ENCODE measurements at places on chromosomes 2 and 18. TPM values are rescaled to one million over a fixed set of nuclear protein-coding genes. Genes with fewer than 3 reads are reported as not detected.
A peak's percentile ranks its signal among the peaks of the same experiment; 100 is the strongest.

DNA sequence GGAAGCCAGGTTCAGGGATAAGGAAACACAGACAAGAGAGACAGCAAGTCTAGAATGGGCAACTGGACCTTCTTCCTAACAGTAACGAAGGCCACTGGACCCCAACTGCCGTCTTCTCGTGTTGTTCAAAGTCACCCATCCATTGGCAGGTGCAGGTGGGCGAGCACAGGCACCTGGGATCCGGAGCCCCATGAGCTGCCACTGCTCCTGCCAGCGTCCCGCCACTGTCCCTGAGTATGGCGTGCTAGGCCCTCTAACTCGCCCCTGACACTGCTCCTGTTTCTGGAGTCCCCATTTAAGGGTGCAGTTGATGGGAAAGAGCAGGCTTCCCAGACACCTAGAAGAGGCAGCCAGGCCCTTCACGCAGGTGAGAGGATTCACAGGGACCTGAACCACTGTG, 48.0 kb downstream of the NDUFA10 start:
- H3K4me1 ChIP-seq: no peaks in the 10 kb centered on the region
- no peak overlapping the region for H3K4me3 ChIP-seq
- H3K27me3 ChIP-seq: no peaks in the 10 kb centered on the region
- H3K36me3 ChIP-seq: peaks cover 59% of the 10 kb centered on the region
- H3K27ac ChIP-seq: no peak overlapping the region

DNA sequence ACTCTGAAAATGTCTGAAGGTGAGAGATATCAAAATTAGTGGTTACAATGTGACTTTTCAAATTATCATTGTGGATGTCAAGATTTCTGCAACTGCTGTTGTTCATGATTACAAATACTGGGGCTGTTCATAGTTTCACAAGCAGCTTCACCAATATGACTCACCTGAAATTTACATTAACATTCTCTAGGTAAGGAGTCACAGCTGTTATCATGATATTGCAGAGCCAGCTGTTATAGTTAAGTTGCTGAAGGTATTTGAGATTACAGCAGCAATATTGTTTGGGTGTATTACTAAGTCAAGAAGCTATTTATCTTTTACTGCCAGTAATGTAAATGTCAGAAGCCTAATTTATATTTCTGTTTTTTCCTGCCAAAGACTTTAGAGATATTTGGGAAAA, 140.0 kb downstream of the MC4R start:
- no peaks in the 10 kb centered on the region for H3K4me1 ChIP-seq
- no peak overlapping the region for H3K4me3 ChIP-seq
- H3K27me3 ChIP-seq: no peaks in the 10 kb centered on the region

DNA sequence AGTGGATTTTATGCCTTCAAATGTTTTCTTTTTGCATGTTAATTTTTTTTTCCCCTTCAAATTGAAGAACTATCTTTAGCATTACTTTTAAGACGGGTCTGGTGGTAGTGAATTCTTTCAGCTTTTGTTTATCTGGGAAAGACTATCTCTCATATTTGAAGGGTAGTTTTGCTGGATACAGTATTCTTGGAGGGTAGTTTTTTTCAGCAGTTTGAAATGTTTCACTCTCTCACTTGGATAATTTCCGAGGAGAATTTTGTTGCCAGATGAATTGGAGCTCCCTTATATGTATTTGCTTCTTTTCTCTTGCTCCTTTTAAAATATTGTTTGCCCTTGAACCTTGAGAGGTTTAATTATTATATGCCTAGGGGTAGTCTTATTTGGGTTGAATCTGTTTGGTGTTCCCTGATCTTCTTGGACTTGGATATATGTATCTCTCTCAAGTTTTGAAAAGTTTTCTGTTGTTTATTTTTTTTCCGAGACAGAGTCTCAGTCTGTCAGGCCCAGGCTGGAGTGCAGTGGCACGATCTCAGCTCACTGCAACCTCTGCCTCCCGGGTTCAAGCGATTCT, 15.5 kb downstream of the TTLL4 start:
- H3K36me3 ChIP-seq: no peaks in the 10 kb centered on the region
- H3K4me3 ChIP-seq: no peak overlapping the region

DNA sequence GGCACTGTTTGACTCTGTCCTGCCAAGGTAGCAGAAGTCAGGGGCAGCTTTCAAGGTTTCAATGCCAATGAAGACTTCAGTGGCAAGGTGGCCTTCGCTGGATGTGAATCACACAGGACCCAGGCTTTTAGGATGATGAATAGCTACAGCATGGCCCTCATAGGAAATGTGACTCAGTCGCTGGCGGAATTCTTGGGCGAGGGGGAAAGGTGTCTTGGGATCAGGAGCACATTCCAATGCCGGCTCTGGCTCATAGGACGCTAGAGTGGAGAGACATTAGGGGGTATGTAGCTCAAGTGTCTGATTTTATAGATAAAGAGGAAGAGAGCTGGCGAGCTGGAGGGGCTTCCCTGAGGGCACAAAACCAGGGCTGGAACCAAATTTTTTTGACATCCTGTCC, 68.6 kb downstream of the SMIM21 start:
- peak; percentile 92 for DNase-seq
- H3K4me3 ChIP-seq: no peak overlapping the region
- peaks cover 48% of the 10 kb centered on the region for H3K4me1 ChIP-seq
- H3K27ac ChIP-seq: peak overlapping the region; percentile 69
- no peaks in the 10 kb centered on the region for H3K36me3 ChIP-seq
- H3K27me3 ChIP-seq: no peaks in the 10 kb centered on the region

DNA sequence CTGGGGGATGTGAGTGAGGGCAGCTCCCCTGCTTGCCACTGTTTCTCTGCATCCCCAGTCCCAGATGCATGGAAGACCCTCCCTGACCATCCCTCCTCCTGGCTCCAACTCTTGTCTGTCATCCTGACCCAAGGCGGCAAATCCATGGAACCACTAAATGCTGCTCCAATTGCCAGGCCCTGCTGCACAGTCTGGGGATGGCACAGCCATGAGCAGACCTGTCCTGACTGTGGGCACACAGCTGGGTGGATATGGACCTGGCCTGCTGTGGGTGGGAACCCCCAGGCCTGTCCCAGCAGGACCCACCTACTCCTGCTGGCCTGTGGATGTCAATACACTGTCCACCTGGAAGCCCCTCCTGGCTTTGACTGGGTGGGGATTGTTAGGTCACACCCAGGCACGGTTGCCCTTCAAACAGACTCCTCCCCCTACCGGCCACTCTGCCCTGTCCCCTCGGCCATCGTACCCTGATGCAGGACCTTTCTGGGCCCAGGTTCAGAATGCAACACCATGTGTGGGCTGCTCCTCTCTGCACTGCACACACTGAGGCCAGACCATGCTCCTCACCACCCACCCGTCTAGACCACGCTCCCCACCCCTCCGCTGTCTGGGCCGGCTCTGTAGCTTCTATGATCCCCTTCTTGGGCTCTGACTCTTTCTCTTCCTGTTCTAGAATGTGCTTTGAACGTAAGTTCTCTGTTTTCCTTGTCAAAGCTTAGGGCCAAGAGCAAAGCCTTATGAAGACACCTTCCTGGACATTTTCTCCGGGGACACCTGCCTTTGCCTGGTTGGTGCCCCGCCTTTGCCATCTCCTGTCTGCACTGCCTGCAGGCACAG, 57.9 kb downstream of the INPP5D start:
- no peaks in the 10 kb centered on the region for H3K27me3 ChIP-seq
- no peak overlapping the region for H3K27ac ChIP-seq
- H3K4me3 ChIP-seq: no peak overlapping the region
- peaks cover 12% of the 10 kb centered on the region for H3K4me1 ChIP-seq

- peak overlapping the region; percentile 80 for H3K27ac ChIP-seq
- no peak overlapping the region for H3K4me3 ChIP-seq
- no peak for DNase-seq
- peaks cover 40% of the 10 kb centered on the region for H3K4me1 ChIP-seq
- H3K36me3 ChIP-seq: peaks cover 13% of the 10 kb centered on the region
Observed at GRCh38 chr2:69945441-69945840, 16.0 kb downstream of the ASPRV1 start.

DNA sequence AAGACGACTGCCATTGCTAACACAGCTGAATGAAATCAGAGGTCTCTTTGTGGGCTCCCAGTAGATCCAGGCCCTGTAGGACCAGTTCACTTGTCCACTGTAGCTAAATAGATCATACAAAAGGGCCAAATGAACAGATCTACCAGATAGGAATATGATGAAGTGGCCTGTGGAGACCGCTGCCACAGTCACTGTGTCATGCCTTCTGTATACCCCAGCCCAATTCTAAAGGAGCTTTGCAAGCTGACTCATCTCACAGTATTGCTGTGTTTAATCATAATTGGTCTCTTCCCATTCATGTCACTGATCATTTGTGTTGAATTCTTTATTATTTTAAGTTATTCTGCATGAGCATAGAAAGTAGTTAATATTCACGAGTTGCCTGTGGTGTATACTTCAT, 125.8 kb downstream of the MTCL1 start:
- H3K4me1 ChIP-seq: peaks cover 16% of the 10 kb centered on the region
- H3K36me3 ChIP-seq: peaks cover 32% of the 10 kb centered on the region
- DNase-seq: peak; percentile 31
- H3K27me3 ChIP-seq: no peaks in the 10 kb centered on the region
- H3K27ac ChIP-seq: peak overlapping the region; percentile 31
- H3K4me3 ChIP-seq: no peak overlapping the region

- H3K36me3 ChIP-seq: no peaks in the 10 kb centered on the region
- no peak overlapping the region for H3K27ac ChIP-seq
- H3K4me3 ChIP-seq: no peak overlapping the region
- no peak for DNase-seq
Observed at GRCh38 chr2:52632543-52632942, 1135.1 kb upstream of the CHAC2 start.

DNA sequence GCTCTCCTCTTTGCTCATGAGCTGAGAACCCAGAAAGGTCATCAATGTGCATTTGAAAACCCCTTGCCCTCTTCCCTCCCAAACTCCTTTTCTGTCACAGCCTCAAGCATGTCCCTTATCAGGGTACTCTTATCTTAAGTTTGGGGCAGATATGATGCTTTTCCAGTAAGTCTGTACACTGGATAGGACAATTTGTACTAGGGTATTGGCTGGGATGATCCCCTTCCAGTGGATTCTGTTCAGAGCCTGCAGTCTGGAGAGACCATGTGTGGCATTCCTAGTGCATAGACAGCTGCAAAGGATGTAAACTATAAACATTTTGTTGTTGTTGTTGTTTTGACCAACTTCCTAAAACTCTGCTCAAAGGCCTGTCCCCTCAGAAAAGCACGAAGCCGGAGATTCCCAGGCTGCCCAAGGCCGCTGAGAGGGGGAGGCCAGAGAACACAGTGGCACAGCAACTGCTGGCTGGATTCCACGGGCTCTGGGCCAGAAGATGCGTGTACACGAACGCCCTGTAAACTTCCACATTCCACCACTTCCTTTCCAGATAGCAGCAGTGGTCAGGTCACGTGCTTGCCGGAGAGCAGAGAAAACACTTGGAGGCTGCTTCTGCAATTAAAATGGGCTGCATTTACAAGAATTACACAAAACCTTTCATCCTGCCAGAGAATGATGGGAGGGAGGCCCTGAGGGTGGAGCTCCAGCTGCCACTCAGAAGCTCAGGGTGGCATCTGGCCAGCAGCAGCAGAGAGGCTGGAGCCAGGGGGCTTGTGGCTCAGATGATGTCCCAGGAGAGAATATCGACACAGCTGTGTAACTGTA, 42.1 kb downstream of the BMP10 start:
- H3K27me3 ChIP-seq: no peaks in the 10 kb centered on the region
- peak; percentile 96 for DNase-seq
- no peaks in the 10 kb centered on the region for H3K36me3 ChIP-seq
- peaks cover 43% of the 10 kb centered on the region for H3K4me1 ChIP-seq

- no peak overlapping the region for H3K4me3 ChIP-seq
- H3K36me3 ChIP-seq: peaks cover 14% of the 10 kb centered on the region
- no peaks in the 10 kb centered on the region for H3K27me3 ChIP-seq
- no peaks in the 10 kb centered on the region for H3K4me1 ChIP-seq
- no peak overlapping the region for H3K27ac ChIP-seq
Observed at GRCh38 chr2:241390301-241391206, 34.5 kb downstream of the FARP2 start.

- no peak overlapping the region for H3K27ac ChIP-seq
- no peak for DNase-seq
- H3K4me3 ChIP-seq: no peak overlapping the region
- no peaks in the 10 kb centered on the region for H3K27me3 ChIP-seq
- H3K4me1 ChIP-seq: no peaks in the 10 kb centered on the region
Observed at GRCh38 chr2:70939839-70940580, 4.3 kb downstream of the ATP6V1B1 start.

DNA sequence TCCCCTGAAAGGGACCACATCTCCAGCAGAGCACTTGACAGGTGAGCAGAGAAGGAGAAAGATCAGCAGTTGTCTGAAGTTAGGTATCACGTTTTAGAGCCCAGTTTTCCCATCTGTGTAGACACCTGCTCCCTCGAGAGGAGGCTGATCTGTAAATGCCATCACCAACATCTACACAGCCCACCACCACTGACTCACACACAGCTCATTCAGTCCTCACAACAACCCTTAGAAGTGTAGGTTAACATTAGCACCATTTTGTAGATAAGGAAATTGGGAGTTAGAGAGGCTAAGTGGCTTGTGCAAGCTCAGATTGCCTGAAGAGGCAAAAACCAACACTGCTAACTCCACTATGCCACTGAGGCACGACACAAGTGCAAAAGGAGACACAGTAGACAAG, 37.2 kb upstream of the STAT1 start:
- no peaks in the 10 kb centered on the region for H3K36me3 ChIP-seq
- H3K27me3 ChIP-seq: no peaks in the 10 kb centered on the region
- H3K27ac ChIP-seq: peak overlapping the region; percentile 95
- H3K4me3 ChIP-seq: no peak overlapping the region

- no peak overlapping the region for H3K4me3 ChIP-seq
- peaks cover 13% of the 10 kb centered on the region for H3K36me3 ChIP-seq
- no peaks in the 10 kb centered on the region for H3K27me3 ChIP-seq
- no peak overlapping the region for H3K27ac ChIP-seq
- peaks cover 5% of the 10 kb centered on the region for H3K4me1 ChIP-seq
Observed at GRCh38 chr2:236208019-236208926, 40.1 kb upstream of the GBX2 start.

GRCh38 chr2:121479882-121480522, 50.7 kb upstream of the RNU4ATAC start:
- DNase-seq: peak; percentile 37
- H3K27ac ChIP-seq: peak overlapping the region; percentile 26
- H3K4me3 ChIP-seq: no peak overlapping the region
- H3K27me3 ChIP-seq: no peaks in the 10 kb centered on the region
- peaks cover 85% of the 10 kb centered on the region for H3K4me1 ChIP-seq

GRCh38 chr2:118274841-118275510, 186.7 kb downstream of the INSIG2 start:
- H3K4me3 ChIP-seq: no peak overlapping the region
- H3K4me1 ChIP-seq: no peaks in the 10 kb centered on the region
- H3K36me3 ChIP-seq: no peaks in the 10 kb centered on the region

DNA sequence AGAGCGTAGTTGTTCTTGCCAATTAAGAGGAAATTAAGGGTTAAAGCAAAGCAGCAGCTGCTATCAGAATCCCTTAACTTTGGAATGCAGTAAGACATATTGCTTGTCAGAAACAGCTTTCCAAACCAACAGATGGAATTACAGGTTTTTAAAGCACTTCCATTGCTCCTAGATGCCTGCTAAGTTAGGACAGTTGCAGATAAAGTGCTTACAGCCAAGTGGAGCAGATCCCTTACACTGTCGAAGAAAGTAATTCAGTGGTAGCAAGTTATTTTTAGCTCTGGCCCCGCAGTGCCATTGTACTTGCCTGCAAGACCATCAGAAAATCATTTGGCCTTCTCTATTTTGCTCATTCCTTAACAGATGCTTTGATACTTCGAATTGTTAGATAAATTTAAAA, 5.4 kb downstream of the PDK1 start:
- H3K27ac ChIP-seq: no peak overlapping the region
- peaks cover 7% of the 10 kb centered on the region for H3K4me1 ChIP-seq
- no peaks in the 10 kb centered on the region for H3K27me3 ChIP-seq
- DNase-seq: no peak
- no peak overlapping the region for H3K4me3 ChIP-seq
- peaks cover 13% of the 10 kb centered on the region for H3K36me3 ChIP-seq

The SLC23A3 gene
- total RNA-seq: not detected

The CAPN10 gene
- total RNA-seq: 17.7 TPM

The BMP10 gene
- total RNA-seq: not detected

The DSC1 gene
- not detected for total RNA-seq

All from SJSA1 (cell line).